AG04449 (cell line): ENCODE measurements at places on chromosomes 5 and 9.

- DNase-seq, result no peak
Measured at GRCh38 chr5:137747848-137748247, 6.3 kb downstream of the HNRNPA0 start.

GRCh38 chr9:14183001-14183400 is 130.9 kb downstream of the NFIB start:
- DNase-seq, result no peak

DNA sequence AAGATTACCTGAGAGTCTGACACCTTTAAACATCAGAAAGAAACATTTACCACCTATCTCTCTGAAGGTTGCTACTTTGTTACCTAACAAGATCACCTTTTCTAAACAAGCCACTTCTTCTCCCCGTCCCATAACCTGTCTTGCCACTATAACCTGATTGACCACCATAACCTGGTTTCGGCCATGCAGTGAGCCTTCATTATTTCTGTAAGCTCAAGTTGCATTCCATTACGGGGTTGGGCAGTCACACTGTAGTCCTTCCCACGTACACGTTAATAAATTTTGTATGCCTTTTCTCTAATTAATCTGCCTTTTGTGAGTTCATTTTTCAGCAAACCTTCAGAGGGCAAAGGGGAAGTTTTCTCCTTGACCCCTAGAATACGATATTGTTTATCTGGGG is 28.0 kb upstream of the CCNG1 start:
- no peak for DNase-seq

DNA sequence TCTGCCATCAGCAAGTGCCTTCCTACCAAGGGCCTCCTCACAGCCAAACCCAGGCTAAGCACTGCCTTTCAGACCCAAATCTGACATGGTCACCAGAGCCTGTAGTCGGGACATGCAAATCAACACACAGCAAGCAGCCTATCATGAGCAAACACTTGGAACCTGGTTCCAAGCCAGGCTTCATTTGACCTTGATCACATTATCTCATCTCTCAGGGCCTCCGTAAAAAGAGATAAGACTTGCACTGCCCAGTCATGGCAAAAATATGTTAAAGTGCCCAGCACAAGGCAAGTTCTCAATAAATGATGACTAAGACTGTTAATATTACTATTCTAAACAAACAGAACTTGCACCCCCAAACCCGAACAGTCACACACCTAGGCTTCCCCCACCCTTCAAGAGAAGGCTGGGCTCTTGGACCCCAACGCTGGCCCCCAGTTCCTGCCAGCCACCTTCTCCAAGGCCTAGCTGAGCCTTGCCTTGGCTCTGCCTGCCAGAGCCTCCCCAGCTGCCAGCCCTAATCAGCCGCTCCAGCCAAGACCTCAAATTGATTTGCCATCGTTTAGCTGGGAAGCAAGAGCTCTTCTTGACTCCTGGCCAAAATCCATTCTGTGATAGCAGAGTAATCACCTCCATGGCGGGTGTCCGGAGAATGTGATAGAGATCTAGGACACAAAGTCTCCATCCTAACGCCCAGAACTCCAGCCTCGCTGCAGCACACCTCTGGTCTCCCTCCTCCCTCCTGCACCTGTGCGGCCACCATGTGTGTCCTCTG is 18.7 kb downstream of the CPLX2 start:
- no peak for DNase-seq

DNA sequence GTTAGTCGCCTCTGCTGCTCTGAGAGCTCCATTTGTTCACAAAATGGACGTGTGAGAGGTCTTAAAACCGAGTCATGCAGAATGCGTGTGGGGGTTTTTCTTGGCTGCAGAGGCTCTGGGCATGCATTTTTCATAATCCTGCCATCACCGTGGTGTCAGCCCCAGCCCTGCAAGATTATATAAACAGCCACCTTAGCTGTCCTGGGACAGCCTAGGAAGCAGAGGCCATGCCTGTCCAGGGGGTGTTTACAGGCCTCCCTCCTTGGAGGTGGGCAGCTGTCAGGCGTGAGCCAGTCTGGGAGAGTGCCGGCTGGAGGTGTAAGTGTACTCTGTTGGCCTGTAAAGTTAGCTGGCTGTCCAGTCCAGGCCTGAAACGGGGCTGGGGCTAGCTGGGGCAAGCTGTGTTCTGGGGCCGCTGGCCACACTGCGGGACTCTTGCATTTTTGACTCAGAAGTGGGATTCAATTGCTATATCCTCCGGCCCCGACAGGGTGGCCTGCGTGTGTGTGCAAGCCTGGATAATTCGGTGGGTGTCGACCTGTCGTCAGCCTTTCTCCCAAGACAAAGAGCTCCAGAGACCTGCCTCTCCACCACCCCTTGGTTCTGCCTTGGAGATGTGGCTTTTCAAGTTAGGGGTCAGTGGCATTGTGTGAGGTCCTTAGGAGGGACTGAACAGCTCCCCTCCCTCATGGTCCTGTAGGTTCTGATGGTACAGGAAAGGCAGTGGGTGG is 2.4 kb downstream of the WNK2 start:
- DNase-seq, result no peak
